ENCODE measurements at places on chromosomes 1 and 21.

- DNase-seq, result no peak
Measured at GRCh38 chr1:91803847-91804545, 82.0 kb downstream of the TGFBR3 start.

DNA sequence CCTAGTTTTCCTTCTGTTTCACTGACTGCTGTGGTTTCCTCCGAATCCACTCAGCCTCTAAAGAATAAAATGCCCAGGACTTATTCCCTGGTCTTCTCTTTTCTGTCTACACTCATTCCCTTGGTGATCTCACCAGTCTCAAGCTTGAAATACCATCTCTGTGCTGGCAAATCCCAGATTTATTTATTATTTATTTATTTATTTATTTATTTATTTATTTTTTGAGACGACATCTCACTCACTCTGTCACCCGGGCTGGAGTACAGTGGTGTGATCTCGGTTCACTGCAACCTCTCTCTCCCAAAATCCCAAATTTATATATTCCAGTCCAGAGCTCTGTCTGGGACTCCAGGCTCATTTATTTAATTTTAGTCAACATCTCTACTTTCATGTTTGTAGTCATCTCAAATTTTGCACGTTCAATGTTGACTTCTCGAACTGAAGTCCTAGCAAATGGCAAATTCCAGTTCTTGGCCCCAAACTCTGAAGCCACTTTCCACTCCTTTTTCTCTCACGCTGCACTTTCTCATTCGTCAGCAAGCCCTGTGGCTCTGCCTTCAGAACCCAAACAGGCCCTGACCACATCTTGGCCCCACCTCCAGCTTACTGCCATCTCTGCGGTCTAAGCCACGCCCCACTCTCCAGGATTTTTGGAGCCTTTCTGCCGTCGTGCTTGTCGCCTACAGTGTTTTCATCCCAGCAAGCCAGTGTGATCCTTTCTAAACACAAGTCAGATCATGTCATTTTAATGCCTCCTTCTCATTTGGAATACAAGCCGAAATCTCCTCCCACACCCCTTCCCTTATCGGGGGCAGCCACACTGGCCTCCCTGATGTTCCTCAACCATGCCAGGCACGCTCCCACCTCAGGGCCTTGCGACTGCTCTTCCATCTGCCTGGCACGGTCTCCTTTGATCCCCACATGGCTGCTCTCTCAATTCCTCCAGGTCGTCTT, 14.2 kb upstream of the TENT5B start:
- peak; percentile 28 for DNase-seq

- no peak for DNase-seq
Measured at GRCh38 chr1:27592232-27592930, 11.6 kb downstream of the AHDC1 start.

GRCh38 chr1:101293461-101294051, 56.7 kb downstream of the S1PR1 start:
- no peak for DNase-seq

DNA sequence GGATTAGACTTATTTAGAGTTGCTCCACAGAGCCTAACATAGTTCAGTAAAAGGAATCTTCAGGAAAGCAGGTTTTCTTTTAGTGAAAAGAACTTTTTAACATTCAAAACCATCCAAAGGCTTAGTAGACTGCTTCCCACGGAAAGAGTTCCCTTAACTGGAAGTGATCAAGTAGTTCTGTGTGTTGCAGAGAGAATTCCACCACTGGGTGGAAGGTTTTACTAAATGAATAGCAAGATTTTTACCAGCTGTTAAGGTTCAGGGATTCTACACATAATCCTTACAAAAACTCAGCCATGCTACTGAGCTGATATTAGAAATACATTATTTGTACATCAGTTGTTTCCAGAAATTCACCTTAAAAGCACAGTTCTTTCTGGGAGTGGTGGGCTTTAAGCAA, 119.7 kb downstream of the GDAP2 start:
- DNase-seq, result no peak

DNA sequence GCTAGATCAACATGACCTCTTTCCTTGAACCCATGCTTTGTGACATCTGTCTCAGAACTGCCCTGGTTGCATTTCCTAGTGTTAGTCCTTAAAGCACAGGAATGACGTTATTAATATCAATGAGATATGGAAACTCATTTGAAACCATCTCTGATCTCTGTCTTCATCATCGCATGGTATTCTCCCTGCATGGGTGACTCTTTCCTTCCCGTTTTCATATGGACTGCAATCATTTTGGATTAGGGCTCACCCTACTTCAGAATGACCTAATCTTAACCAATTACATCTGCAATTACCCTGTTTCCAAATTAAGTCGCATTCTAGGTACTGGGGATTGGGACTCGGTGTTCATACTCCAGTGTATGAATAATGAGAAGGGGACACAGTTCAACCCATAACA, 41.7 kb upstream of the DISC1 start:
- no peak for DNase-seq

DNA sequence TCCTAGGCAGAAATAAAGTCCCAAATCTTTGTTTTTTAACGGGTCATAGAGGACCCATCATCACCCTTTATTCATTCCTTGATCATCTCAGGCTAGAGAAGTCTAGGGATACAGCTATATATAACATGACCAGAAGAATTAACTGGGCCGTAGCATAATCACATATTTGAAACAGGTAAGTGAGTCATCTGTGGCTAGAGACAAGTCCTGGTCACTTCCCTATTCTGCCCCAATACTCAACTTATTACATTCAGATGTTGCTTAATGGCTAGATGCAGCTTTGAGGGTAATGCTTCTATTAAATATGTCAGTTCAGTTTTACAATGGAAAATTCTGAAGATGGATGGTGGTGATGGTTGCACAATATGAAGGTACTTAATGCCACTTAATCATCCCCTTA, 47.0 kb downstream of the EXO1 start:
- no peak for DNase-seq

GRCh38 chr1:222334026-222334680, 213.8 kb downstream of the HHIPL2 start:
- DNase-seq, result no peak

DNA sequence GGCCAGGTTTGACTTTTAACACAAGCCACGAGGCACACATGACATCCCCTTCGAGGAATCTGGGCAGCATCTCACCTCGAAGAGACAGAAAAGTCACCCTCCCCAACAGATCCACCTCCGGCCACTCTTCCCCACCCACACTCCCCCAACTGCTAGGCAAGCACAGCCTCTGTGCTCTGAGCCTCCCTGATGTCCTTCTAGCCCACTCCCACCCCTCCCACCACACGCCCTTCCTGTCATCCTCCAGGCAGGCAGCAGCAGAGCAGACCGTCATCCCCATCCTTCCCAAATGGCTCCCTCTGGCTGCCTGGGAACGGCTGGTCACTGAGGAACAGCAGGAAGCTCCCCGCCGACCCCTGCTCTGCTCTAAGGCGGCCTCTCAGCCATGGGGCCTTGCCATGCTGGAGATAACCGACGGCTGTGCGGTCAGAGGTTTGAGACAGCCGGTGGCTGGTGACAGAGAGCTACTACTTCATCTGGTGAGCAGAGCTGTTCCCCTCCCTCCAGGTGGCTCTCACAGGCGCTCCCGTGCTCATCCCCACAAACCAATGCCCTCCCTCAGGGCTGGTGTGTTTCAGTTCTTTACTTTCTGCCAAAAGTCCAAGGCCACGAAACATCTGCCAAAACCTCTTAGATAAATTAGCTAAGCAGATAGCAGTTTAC, 25.6 kb downstream of the NPHP4 start:
- no peak for DNase-seq

- DNase-seq, result no peak
Measured at GRCh38 chr1:58824753-58825389, 41.0 kb upstream of the JUN start.

- peak; percentile 41 for DNase-seq
Measured at GRCh38 chr1:26723013-26723991, 27.5 kb downstream of the ARID1A start.

DNA sequence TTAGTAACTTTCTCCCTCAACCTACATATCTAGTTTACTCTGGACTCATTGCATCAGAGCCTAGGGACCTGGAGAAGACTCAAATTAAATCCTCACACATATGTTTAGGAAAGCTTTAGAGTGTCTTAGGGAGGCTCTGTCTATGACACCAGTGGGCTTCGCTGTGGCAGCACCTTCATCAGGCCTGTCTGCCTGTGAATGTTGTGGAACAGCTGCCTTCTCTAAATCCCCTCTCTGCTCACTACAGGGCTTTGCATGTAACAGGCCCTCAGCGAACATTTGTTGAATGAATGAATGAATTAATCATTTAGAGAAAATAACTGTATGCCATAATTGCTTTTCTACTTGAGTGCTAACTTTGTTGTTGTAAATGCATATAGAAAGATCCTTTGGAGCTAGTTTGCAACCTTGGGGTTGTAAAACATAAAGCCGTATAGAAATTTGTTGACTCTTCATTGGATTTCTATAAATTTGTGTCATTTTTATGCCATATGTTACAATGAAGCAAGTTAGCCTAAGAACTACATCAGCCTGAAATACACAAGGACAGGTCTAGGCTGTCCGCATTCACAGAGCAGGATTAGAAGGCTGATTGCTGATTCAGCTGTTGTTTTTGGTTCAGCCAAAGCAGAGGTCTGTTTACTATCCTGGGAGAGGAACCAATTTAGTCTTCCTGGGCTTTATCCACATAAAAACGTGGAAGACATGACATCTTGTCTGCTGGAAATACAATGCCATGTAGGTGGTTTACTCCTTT, 238.0 kb downstream of the ASTN1 start:
- no peak for DNase-seq

GRCh38 chr1:28074892-28075511, 13.4 kb downstream of the EYA3 start:
- no peak for DNase-seq

- no peak for DNase-seq
Measured at GRCh38 chr1:153441238-153441755, 19.2 kb downstream of the S100A7 start.

GRCh38 chr1:20486457-20487235, 636 bp upstream of the CAMK2N1 start:
- peak; percentile 92 for DNase-seq

DNA sequence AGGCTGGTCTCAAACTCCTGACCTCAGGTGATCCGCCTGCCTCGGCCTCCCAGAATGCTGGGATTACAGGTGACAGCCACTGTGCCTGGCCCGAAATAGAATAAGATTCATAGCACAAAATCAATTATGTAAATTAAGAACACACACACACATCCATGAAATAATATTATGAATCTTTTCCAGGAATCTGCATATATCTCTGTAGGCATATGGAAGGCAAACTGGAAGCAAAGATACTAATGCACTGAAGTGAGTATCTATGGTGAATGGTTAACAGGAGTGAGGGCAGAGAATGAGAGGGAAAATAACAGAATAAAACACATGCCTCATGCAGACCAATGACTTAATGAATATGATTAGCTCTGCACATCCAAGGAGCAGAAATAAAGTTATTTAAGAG, 61.6 kb upstream of the ATP2B4 start:
- DNase-seq, result no peak

DNA sequence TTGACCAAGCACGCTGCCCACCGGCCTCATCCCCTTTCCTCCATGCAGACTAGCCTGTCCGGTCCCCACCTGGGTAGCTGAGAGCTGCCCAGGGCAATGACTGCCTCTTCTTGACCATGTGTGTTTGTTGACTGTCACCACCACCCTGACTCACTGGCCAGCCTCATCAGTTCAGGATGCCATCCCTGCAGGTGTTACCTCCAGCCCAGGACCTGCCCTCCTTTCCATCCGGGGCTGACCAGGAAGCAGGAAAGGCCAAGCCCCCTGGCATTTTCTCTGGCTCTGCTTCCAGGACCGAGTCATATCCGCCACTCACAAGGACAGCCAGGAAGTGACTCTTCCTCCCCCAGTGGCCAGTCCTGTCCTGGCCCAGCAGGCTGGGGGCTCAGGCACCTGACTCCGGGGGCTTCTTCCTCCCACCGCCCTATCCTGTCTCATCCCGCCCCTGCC, 17.1 kb downstream of the EPHA2 start:
- DNase-seq, result no peak

DNA sequence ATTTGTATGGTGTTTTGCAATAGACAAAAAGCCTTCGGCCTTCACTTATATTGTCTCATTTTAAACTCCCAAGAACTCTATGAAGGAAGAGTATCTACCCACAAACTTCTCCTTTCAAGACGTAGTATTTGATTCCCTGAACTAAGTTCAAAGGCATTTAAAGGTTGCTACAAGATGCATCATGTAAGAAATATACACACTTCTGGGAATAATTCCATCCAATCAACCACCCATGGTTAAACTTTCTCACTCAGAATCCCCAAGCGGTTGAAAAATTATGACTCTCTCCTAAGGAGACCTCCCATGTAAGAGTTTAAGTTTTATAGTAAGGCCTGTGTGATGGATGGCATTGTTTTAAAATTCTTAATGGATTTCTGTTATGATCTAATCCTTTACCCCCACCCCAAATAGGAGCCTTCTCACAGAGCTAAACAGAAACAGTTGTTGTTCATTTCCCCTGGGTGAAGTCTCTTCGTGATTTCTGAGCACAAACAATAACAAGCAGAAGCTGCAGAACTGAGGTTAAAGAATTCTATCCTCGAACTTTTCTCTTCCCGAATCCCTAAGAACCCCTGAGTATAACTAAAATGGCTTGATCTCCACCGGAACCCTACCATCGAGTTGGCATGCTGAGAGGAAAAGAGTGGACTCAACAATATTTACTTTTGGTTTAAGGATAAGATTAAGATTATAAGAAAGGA, 185.0 kb downstream of the TGFBR3 start:
- DNase-seq, result no peak

DNA sequence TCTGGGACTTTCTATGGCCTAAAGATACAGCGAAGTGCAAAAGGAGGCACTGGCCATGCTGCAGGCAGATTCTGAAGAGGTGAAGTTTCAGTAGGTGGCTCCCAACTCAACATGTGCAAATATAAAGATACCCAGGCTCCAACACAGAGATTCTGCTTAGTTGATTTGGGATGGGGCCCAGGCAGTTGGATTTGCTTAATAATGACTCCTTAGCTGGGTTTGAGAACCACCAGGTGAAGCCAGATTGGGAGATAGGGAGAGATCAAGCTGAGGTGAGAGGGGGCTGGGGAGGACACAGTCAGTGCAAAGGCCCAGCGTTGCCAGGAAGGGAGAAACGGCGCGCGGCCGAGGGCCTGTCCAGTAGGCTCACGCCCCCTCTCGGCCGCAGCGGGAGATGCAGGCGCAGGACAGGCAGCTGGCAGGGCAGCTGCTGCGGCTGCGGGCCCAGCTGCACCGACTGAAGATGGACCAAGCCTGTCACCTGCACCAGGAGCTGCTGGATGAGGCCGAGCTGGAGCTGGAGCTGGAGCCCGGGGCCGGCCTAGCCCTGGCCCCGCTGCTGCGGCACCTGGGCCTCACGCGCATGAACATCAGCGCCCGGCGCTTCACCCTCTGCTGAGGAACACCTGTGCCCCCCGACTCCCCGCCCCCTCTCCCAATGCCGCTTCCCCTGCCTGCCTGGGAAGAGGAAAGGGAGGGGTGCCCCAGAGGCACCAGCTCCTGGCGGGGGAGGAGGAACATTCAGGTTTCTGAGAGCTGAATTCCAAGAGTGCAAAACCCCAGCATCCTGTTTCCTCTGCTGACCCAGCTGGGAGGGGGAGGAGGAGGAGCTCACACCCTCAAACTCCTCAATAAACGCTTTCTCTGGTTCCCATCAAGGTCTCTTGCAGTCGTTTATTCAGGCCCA, 1.2 kb downstream of the FAM167B start:
- peak; percentile 47 for DNase-seq
